GM23248 (cell line): ENCODE measurements at places on chromosomes 2 and 18.
A peak's percentile ranks its signal among the peaks of the same experiment; 100 is the strongest.

- DNase-seq: no peak
Observed at GRCh38 chr2:226625946-226626345, 173.7 kb downstream of the IRS1 start.

- DNase-seq: peak; percentile 35
Observed at GRCh38 chr2:674321-674985, 2.8 kb downstream of the TMEM18 start.

DNA sequence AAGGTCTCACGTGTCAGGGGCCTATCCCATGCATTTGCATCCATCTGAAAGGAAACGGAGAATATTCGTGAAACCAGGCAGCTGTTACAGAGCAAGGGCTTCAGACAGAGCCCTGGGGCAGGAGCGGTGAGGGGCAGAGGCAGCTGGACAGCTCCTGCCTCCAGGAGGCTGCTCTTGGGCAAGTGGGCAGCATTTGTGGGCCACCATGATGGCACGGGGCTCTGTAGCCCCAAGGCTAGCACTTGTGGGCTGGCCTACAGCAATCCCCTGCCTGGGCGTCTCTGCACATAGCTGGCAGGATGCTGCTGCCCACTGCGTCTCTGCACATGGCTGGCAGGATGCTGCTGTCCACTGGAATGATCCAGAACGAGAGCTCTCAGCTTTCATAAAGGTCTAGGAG is 52.8 kb upstream of the PTMA start:
- no peak for DNase-seq

DNA sequence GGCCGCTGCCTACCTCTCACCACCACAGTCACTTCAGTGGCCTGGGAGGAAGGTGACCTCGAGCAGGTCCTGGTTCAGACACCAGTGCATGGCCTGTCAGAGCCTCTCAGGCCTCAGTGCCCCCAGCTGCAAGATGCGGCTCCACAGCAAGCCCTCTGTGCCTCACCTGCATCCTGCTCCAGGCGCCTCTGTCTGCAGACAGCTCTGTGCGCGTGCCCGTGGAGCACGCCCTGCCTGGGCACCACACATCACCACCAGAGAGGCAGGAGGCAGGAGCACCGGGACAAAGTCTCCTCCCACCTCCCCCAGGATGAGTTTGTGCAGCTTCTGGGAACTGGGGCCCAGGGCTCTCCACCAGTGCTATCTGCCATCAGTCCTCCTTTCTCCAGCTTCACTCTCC is 98.7 kb downstream of the TFCP2L1 start:
- no peak for DNase-seq

DNA sequence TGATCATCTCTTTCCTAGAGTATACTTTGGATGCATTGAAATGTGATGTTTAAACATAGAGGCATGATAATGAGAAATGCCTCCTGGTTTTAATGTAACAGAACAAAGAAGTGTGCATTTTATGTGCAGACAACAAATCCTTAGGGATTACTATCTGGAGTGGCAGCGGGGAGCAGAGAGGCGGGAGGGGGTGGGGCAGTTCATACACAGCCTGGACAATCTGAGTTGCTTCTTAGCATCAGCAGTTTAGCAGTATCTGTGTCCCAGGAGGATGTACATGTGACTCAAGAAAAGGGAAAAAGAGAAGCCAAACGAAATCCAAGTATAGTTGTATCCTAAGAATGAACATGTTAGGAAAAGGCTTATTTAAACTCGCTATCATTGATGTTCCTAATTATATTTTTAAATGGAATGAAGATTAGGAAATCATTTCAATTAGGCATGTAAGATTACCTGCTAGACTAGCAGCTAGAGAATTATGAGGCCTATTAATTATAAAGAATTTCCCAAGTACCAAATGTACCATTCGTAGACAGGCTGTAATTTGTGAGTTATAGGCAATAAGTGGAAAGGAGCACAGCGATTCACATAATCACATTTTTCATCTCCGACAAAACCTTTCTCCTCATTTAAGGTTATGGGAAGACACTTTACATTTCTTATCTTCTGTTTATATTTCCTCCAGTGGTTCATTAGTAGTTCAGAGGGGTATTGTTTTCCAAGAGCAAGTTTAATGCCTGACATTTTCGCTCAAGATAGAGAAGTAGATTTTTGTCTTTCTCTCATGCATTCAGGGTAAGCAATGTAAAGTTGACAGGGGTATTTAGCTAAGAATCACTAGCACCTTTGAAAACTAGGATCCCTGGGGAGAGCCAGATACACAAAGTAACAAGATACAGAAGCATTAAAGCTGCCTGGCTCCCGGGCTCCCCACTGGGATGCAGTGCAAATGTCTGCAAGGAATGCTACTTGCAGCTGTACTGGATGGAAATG is 141.3 kb upstream of the NOSTRIN start:
- DNase-seq: no peak

GRCh38 chr18:62189208-62189607 is 2.2 kb downstream of the RELCH start:
- DNase-seq: no peak

DNA sequence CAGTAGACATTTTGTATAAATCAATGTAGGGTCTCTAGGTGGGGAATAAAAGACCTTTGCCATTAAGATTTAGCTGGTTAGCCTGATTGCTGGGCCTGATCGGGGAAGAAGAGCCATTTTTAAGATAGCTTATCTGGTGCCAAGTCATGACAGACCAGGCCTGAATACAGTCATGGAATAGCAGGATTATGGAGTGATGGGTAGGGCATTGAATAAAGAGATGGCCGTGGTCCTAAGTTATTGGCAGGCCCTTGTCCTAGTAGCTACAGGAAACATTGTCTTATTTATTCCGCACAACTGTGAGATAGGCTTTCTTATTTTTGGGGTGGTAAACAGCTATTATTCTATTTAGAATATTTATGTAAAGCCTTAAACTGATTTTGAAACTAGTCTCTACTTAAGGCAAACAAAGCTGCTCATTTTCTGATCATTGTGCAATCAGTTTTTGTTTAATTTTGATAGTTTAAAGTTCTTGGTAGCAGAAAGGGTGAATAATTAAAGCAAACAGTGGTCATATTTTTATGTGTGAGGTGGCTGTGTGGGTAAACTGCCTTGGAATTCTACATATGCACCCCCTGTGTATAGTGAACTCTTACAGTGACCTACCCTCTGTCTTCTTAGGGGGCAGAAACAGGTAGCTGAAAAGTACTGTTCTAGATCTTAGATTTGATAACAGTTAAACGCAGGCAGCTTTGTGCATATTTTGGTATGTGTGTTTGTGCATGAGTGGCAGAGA is 22.6 kb downstream of the ZNF236 start:
- peak; percentile 23 for DNase-seq

- DNase-seq: peak; percentile 55
Observed at GRCh38 chr18:6543330-6543908, 128.7 kb upstream of the L3MBTL4 start.

DNA sequence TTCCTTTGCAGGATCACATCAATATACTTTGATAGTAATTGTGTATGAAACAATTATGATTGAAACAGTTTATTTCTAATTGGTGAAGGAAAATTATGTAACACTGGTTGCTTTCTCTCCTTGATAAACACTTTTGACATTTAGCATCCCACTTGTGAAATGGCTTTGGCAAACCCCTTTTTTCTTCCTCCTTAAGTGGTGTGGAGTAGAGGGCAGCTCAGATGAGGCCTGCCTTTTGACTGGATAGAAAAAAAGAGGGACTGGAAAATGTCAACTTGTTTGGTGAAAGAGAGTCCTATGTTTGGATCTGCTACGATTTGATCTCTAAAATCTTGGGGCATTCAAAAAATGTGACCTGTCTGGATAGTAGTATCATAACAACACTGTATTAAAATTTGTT is 318.3 kb downstream of the MEIS1 start:
- no peak for DNase-seq

- DNase-seq: no peak
Observed at GRCh38 chr2:211487733-211488132, 931.3 kb downstream of the CPS1 start.

DNA sequence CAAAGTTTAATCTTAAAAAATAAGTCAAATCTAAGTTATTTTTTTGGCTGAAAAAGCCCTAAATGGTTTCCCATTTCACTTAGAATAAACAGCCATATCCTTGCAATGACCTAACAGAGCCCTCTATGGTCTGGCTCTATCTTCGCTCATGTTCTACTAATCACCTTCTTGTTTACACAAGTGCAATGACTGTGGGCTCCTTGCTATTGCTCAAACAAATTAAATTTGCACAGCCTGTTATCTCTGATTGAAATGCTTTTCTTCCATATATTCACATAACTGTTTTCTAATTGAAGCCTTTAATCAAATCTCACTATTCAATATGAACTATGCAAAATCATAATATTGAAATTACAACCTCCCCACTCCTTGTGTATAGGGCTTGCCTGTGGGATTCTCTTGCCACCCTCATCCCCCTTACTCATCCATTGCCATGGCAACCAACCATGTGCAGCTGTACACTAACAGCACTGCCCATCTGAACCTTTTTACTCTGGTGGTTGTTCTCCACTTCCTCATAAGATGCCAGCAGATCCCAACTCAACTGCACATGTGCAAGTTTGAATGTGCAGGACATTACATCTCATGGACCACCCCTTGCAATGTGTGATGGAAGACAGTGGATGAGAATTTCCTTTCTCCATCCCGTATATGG is 1083.2 kb downstream of the SOCS6 start:
- DNase-seq: no peak

DNA sequence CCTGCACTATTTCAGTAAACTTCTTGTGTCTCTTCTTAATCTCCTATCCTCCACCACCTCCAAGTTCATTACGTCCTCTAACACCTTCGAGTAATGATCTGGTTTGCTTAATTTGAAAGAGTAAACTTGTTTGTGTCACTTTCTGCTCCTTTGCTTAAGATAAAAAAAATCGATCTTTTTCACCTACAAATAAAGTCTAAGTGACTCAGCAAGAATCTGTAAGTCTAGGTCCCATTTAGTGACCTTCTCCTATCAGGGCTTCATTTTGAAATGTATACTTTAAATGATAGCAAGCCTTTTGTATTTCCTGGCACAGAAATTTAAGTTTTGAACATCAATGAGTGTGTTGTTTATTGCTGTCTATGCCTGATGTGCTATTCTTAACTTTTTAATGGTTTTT is 260.9 kb upstream of the TFPI start:
- no peak for DNase-seq

DNA sequence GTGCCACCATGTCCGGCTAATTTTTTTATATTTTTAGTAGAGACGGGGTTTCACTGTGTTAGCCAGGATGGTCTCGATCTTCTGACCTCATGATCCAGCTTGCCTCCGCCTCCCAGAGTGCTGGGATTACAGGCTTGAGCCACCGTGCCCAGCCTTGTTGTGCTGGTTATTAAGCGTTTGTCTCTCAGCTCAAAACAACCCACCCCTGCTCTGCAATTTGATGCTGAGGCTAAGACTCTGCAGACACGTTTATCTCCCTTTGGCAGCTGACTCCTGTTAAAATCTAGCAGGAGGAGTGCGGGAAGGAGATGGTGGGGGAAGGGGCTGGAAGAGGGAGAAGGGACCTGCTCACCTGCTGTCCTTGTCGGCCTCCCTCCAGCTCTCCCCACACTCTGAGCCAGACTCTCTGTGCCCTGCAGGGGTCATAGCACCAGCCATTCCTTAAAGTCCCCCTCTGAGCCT is 29.9 kb upstream of the IMPA2 start:
- no peak for DNase-seq

- DNase-seq: no peak
Observed at GRCh38 chr2:97997784-97998392, 2.1 kb upstream of the TMEM131 start.

- DNase-seq: peak; percentile 44
Observed at GRCh38 chr18:27860701-27861107, 316.2 kb downstream of the CDH2 start.

- peak; percentile 22 for DNase-seq
Observed at GRCh38 chr2:74004212-74005182, 19.8 kb downstream of the TET3 start.

GRCh38 chr18:56030060-56030459 is 442.1 kb upstream of the TCF4 start:
- DNase-seq: no peak

- DNase-seq: peak; percentile 86
Observed at GRCh38 chr2:236078297-236079255, 89.6 kb downstream of the GBX2 start.

- DNase-seq: peak; percentile 82
Observed at GRCh38 chr2:239264838-239265651, 135.8 kb downstream of the HDAC4 start.

DNA sequence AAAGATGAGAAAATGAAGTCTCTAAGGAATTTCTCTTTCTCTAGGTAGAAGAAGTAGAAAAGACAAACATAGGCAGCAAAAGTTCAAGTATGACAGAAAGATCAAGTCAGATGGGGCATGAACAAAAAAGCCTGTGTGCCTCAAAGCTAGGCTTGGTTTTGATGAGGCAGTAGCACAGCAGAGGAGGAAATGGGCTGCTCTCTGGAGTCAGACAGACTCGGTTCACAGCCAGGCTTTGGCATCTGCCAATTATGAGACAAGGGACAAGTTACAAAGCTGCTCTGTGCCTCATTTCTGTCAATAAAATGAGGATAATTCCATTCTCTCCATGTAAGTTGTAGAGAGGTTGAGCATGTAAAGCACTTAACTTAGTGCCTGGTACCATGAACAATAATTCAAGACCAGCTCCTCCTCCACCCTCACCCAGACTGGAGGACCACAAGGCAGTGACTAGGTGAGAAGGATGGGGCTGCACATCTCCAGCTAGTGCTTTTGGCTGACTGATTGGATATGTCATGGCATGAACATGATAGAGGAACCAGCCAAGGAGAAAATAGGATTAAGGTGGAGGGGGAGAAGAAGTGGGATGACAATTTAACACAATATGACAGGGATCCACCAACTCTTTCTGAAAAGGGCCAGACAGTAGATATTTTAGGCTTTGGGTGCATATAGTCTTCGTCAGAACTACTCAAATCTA is 84.6 kb downstream of the TMEM163 start:
- DNase-seq: no peak

DNA sequence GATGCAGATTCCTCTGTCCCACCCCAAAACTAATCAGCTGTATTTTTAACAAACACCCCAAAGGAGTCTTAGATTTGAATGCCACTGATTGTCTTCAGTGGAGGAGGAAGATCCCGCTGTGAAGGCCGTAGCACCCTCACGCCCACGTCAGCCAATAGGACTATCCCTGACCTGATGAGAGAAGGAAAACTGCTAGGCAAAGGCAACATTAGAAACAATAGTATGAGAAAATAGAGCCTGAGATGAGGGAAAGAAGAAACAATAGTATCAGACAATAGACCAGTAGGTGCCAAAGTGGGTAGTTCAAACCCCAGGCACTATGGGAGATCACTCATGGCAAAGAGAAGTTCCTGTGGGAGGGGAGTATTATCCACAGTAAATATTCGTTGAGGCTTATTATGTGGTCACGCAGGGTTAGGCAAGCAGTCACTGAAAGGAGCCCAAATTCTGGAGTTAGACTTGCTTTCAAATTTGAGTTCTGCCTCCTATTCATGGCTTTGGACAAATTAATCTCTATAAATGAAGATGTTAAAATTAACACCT is 2.8 kb downstream of the PCBP1 start:
- DNase-seq: peak; percentile 30

- DNase-seq: peak; percentile 17
Observed at GRCh38 chr2:241412144-241412543, 56.1 kb downstream of the FARP2 start.

GRCh38 chr2:134314202-134314601 is 60.3 kb downstream of the MGAT5 start:
- DNase-seq: no peak

GRCh38 chr18:78086931-78087330 is 837.3 kb downstream of the GALR1 start:
- DNase-seq: no peak

- no peak for DNase-seq
Observed at GRCh38 chr2:197851451-197851850, 47.1 kb downstream of the PLCL1 start.
